Spleen (tissue), 13 donors: ENCODE measurements at places on chromosomes 7 and 10. TPM values are rescaled to one million over a fixed set of nuclear protein-coding genes. Genes with fewer than 3 reads are reported as not detected.

The C10orf62 gene
- not detected for polyA plus RNA-seq

GRCh38 chr7:128755819-128756476, 16.8 kb downstream of the CALU start:
- DNase-seq: no peak

The AGR3 gene
- polyA plus RNA-seq: not detected

DNA sequence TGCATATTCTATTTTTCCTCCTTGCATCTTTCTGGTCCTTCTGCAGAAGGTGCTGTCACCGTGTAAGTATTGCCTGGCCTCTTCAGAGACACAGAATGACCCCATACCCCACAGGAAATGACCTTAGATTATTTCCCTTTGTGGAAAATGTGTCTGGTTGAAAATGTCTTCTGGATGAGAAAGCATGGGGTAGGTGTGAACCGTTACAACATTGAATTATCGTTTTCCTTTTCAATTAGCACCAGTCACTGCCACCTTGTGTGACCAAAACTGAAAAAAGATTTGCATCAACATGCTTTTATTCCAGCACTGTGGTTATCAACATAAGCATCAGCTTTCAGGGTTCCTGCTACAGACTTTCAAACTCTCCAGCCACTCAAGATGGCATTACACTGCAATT, 58.0 kb upstream of the CELF2 start:
- no peak for DNase-seq

- DNase-seq: no peak
These were observed 302.2 kb downstream of the ADARB2 start for GRCh38 chr10:1434912-1435692.

GRCh38 chr10:35898716-35899440, 256.8 kb upstream of the FZD8 start:
- no peak for DNase-seq

GRCh38 chr7:22784346-22784745, 38.3 kb downstream of the TOMM7 start:
- DNase-seq: no peak

The FAM180A gene
- not detected for polyA plus RNA-seq

- no peak for DNase-seq
These were observed 96.8 kb downstream of the CYTH3 start for GRCh38 chr7:6175645-6176044.

The NFE2L3 gene
- 4.9 TPM for polyA plus RNA-seq

DNA sequence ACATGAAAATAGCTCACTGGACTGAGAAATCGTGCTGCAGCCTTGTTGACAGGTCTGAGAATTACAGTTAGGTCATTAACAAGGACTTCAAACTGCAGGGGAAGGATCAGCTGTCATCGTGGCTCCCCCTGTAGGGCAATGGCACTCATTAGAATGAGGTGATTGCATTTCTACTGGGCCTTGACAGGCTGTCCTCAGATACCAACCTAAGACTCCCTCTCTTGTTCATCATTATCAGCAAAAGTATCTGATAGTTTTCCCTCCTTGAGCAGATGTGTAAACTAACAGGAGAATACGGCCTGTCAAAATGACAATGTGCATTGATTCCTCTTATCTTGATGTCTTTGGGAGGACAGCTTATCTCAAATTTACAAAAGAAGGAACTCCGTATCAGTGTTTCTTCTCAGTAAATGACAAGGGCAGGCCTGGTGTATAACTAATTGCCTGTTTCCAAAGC, 648.5 kb upstream of the LRRN3 start:
- DNase-seq: no peak

The OPALIN gene
- polyA plus RNA-seq: not detected

The NPTX2 gene
- polyA plus RNA-seq: 2.2 TPM

GRCh38 chr7:1432411-1433082, 26.7 kb downstream of the MICALL2 start:
- peak; percentile 94 for DNase-seq

DNA sequence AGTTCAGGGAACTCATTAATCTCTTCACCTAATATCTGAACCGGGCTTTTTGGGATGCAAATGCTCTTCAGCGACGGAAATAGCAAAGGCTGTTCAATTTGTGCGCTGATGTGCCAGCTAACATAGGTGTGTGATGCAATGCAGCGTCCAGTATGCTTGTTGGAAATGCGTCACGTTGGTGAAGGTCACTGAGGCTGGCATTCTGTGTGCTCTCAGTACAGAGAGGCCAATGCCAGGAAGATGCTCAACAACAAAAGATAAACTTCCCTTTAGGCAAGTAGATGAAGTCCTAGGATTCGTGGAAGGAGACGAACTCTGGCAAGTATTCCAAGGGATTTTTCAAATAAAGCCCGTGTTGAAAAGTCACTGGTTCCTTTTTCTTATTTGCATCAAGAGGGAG, 649.5 kb upstream of the MKI67 start:
- no peak for DNase-seq

- no peak for DNase-seq
These were observed 2.5 kb upstream of the ZNF33A start for GRCh38 chr10:38007991-38008390.

- peak; percentile 70 for DNase-seq
These were observed 188.5 kb upstream of the SHH start for GRCh38 chr7:156000601-156001396.

DNA sequence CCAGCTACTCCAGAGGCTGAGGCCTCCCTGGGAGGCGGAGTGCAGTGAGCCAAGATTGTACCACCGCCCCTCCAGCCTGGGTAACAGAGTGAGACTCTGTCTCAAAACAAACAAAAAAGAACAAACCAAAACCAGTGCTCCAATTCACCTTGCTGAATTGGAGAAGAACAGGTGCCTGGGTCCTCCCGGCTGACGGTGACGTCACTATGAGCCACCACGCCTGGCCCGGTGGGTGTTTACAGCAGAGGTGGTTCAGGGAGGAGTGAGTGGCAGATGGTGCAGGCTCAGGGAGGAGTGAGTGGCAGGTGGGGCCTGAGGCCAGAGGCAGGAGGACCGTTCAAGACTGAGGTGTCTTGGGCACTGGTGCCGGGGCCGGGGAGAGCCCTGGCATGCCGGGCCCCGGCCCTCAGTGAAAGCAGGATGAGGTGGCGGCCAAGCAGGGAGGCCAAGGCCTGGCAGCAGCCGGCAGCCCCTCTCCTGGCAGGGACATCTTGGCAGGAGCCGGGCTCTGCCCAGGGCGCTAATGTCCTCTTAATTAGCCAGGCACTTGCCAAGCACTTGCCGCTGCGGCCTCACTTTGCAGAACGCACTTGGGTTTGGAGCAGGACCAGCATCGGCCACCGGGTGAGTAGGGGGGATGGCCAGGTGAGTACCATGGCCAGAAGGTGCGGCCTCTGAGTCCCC, 162.8 kb upstream of the TNRC18 start:
- no peak for DNase-seq

GRCh38 chr7:157662110-157662791, 325.4 kb downstream of the DNAJB6 start:
- peak; percentile 74 for DNase-seq
